GM04503 (cell line): ENCODE measurements at places on chromosomes 13 and 19.
A peak's percentile ranks its signal among the peaks of the same experiment; 100 is the strongest.

DNA sequence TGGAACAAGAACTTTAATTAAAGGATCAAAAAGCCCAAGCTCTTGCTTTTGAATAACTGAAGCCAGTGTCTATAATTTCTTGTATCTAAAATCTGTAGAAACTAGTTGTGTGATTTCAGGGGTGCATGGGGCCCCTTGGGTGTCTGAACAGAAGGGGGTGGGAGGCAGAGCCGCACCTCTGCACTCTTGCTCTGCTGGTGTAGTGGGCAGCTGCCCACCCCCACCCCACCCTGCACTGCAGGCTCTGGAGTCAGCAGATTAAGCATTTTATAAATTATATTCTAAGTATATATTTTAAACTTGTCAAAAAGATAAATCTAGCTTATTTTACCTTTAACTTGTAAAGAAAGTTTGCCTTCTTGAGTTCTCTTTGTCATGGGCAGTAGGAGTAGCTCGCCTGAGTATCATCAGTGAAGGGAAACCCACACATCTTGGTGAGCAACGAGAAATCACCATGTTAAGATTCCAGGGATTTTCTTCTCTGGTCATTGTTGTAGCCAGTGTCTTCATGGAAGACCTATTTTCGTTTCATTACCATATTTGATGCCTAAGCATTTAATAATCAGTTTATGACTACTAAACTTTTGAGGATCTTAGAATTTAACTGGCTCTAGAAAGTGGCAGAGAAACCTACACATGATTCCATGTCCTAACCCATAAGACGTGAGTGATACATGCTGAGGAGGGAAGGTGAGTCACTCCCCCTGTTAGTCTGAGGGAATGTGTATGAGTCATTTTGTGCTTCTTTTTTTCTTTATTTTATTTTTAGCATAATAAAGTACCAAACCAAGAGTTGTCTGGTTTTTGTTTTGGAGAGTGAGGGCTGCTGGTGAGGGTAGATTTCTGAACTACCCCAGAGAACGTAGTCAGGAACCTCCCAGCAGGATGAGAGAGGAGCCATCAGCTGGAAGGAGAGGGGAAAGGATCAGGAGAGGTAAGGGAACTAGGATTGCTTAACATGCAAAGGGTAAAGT, 7.7 kb downstream of the UBE2L5 start:
- DNase-seq = no peak

DNA sequence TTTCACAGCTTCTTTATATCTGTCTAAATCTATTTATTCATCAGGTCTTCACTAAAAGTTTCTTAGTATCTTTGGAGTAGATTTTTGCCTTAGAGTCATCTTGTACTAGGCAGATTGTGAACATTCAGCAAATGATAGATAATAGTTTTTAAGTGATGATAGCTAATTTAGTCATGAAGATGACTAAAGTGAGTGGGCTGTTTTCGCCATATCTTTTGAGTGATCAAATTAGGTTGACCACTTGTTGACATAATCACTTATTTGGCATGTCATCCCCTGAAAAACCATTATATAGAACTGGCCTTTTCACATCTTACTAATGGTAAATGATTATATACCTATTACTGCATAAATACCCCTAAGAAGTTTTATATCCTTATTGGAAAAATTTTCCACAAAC, 999.2 kb downstream of the PCDH17 start:
- no peak for DNase-seq

DNA sequence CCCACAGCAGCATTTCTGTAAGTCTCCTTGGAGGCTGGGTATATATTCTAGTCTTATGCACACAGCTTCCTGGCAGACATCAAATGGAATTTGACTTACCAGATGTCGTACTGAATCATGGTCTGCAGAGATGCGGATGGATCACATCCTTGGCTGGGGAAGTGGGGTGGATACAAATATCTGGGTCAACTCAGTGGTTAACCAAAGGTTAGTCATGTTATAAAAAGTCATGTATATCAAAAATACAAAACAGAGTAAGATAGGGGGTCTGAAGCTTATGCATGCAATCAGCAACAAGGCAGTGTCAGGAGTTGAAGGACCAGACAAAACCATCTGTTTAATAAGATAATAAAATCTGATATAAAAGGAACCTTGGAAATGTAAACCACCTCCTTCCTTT, 61.9 kb downstream of the WASF3 start:
- peak; percentile 53 for DNase-seq

DNA sequence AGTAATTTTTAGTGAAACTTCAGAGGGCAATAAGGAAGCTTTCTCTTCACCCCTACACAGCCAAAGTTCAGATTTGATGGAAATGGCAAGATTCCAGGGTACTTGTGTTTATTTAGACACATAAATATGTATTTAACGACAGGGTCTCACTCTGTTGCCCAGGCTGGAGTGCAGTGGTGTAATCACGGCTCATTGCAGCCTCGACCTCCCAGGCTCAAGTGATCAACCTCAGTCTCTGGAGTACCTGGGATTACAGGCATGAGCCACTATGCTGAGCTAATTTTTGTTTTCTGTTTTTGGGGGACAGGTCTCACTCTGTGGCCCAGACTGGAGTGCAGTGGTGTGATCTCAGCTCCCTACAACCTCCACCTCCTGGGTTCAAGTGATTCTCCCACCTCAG, 2.0 kb upstream of the SYCE2 start:
- DNase-seq = no peak

- no peak for DNase-seq
These were observed 49.4 kb downstream of the KLF2 start for GRCh38 chr19:16373989-16374388.

- no peak for DNase-seq
These were observed 15.0 kb downstream of the NUFIP1 start for GRCh38 chr13:44974056-44974793.

GRCh38 chr19:11479090-11479897, 1.6 kb downstream of the ELAVL3 start:
- DNase-seq = no peak
